ENCODE measurements at places on chromosomes 7 and 10. TPM values are rescaled to one million over a fixed set of nuclear protein-coding genes. Genes with fewer than 3 reads are reported as not detected.

CLRN3 gene
- not detected for total RNA-seq

LRGUK gene
- 11.8 TPM for total RNA-seq

BEND7 gene
- 16.8 TPM for total RNA-seq

SMO gene
- total RNA-seq = 15.5 TPM

ENKUR gene
- 16.6 TPM for total RNA-seq

NOLC1 gene
- total RNA-seq = 48.9 TPM

FFAR4 gene
- total RNA-seq = 1.2 TPM

TAS2R41 gene
- total RNA-seq = not detected

CRPPA gene
- 11.8 TPM for total RNA-seq

DPYSL4 gene
- total RNA-seq = 50.3 TPM

FGFBP3 gene
- total RNA-seq = 21.7 TPM

C10orf62 gene
- 0.23 TPM for total RNA-seq

CTAGE8 gene
- not detected for total RNA-seq

RPEL1 gene
- not detected for total RNA-seq

ARHGAP12 gene
- 101 TPM for total RNA-seq

GPNMB gene
- total RNA-seq = 7.2 TPM

TYW1 gene
- 16.4 TPM for total RNA-seq

MEPCE gene
- 27.9 TPM for total RNA-seq

ARL5B gene
- total RNA-seq = 72.4 TPM

CNPY4 gene
- total RNA-seq = 22.8 TPM

Measured in diencephalon (tissue), 1 donor.